H1 (cell line): ENCODE measurements at places on chromosomes 1 and 21. TPM values are rescaled to one million over a fixed set of nuclear protein-coding genes. Genes with fewer than 3 reads are reported as not detected.

Gene CD164L2
- total RNA-seq, result 3.3 and 3.8 TPM in 2 replicates

Gene S100A1
- not detected in 2 replicates for total RNA-seq

Gene PAQR6
- total RNA-seq, result 7.1 and 7.2 TPM in 2 replicates

Gene RGSL1
- not detected in 2 replicates for total RNA-seq

Gene PLPPR4
- total RNA-seq, result 2.2 TPM in 2 replicates

Gene WDR64
- not detected in 2 replicates for total RNA-seq

Gene OPN3
- 18.1 and 19.4 TPM in 2 replicates for total RNA-seq

Gene SPRR2F
- 1.0 and 1.1 TPM in 2 replicates for total RNA-seq

Gene CD101
- total RNA-seq, result 1.1 and 1.4 TPM in 2 replicates

Gene LCE1F
- not detected in 2 replicates for total RNA-seq

Gene RHD
- total RNA-seq, result not detected in 2 replicates

Gene ADAMTS5
- total RNA-seq, result 0.82 and 1.1 TPM in 2 replicates

Gene SHISA4
- 7.8 and 9.0 TPM in 2 replicates for total RNA-seq

Gene ZNF670
- total RNA-seq, result 11.7 and 15.4 TPM in 2 replicates

Gene RASAL2
- 31.2 and 32.5 TPM in 2 replicates for total RNA-seq

Gene AADACL3
- 2.3 and 2.4 TPM in 2 replicates for total RNA-seq

Gene DLGAP3
- 13.2 and 14.8 TPM in 2 replicates for total RNA-seq

Gene ZNF691
- total RNA-seq, result 18.6 and 19.5 TPM in 2 replicates

Gene TNNI3K
- 0.19 and 0.48 TPM in 2 replicates for total RNA-seq

Gene C8A
- not detected in 2 replicates for total RNA-seq

Gene CHD5
- 0.94 and 1.8 TPM in 2 replicates for total RNA-seq

Gene AVPR1B
- 0.42 and 0.50 TPM in 2 replicates for total RNA-seq

Gene GBP5
- total RNA-seq, result not detected in 2 replicates

Gene EDARADD
- 6.1 and 7.0 TPM in 2 replicates for total RNA-seq

Gene MIB2
- total RNA-seq, result 56.5 and 60.0 TPM in 2 replicates

Gene EXTL1
- 1.2 and 1.3 TPM in 2 replicates for total RNA-seq

Gene TTC39A
- total RNA-seq, result 3.6 and 5.5 TPM in 2 replicates

Gene LIPI
- not detected in 2 replicates for total RNA-seq

Gene CAMK1G
- total RNA-seq, result 0.38 and 1.0 TPM in 2 replicates

Gene CHIA
- total RNA-seq, result not detected in 2 replicates

Gene NHLH1
- total RNA-seq, result 0.39 and 0.48 TPM in 2 replicates

Gene PADI4
- total RNA-seq, result not detected in 2 replicates

Gene AMPD1
- total RNA-seq, result not detected in 2 replicates

Gene CORT
- total RNA-seq, result 0.30 and 0.38 TPM in 2 replicates

Gene GJB3
- total RNA-seq, result 0.93 and 1.1 TPM in 2 replicates

Gene ARMH1
- 0.63 and 0.82 TPM in 2 replicates for total RNA-seq

Gene TRABD2B
- 3.4 and 3.5 TPM in 2 replicates for total RNA-seq

Gene NOL9
- 38.1 and 42.9 TPM in 2 replicates for total RNA-seq

Gene AGMAT
- 5.7 and 5.8 TPM in 2 replicates for total RNA-seq

Gene LCE1E
- total RNA-seq, result not detected in 2 replicates

Gene RXFP4
- total RNA-seq, result not detected in 2 replicates

Gene PLA2G2C
- total RNA-seq, result not detected in 2 replicates

Gene CYP4A22
- total RNA-seq, result not detected in 2 replicates

Gene SH2D5
- total RNA-seq, result 18.3 and 18.4 TPM in 2 replicates

Gene MROH9
- total RNA-seq, result not detected in 2 replicates

Gene TFAP2E
- 0.50 and 0.61 TPM in 2 replicates for total RNA-seq

Gene GPR52
- 0.63 TPM in 1 of 2 replicates, not detected in the other for total RNA-seq

Gene A3GALT2
- not detected in 2 replicates for total RNA-seq

Gene NEK2
- total RNA-seq, result 19.7 and 22.9 TPM in 2 replicates

Gene THEMIS2
- total RNA-seq, result 12.4 and 17.3 TPM in 2 replicates

Gene TLCD4
- 3.5 and 4.2 TPM in 2 replicates for total RNA-seq
